ENCODE measurements at places on chromosomes 3 and 15.

DNA sequence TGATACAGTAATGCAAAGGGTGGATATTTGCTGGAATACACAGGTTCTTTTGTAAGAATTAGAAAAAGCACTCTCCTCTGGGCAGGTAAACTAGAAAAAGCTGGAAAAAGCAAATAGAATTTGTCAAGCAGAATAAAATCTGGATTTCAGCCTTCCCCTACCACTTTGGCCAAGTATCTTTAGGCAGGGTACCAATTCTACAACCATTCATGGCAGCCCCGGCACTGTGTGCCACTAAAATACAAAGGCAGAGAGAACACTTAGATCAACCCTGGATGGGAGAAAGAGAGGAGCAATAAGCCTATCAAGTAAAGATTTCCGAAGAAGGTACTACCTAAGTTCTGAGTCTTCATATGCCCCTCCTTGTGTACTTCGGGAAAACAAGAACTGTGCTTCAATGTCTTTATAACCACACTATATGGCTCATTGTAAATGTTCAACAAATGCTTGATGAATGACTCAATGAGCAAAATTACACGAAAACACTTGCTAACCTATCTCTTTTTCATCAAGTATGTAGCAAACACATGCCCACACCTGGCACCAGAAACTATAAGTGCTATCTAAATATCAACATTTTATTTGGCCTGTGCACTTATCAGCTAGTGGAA lies 20.8 kb downstream of the STAG1 start:
- no peak for DNase-seq

GRCh38 chr3:77605865-77606264 lies 566.0 kb downstream of the ROBO2 start:
- DNase-seq: no peak

DNA sequence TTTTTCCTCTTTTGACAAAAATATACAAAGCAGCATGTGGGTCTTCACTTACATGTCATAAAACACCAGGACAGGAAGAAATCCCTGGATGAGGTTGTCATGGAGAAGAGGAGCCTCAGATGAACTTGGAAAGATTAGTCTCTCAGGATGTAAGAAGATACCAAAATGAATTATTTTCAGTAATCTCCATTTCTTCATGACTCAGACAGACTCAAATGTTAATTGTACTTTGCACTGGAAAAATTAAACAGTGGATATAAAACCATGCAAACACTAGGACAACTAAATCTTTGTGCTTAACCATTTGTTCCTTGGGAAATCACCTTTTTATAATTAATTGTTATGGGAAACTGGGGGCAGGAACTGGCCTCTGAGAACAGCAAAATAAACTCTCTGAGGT lies 237.0 kb downstream of the CD47 start:
- DNase-seq: no peak

DNA sequence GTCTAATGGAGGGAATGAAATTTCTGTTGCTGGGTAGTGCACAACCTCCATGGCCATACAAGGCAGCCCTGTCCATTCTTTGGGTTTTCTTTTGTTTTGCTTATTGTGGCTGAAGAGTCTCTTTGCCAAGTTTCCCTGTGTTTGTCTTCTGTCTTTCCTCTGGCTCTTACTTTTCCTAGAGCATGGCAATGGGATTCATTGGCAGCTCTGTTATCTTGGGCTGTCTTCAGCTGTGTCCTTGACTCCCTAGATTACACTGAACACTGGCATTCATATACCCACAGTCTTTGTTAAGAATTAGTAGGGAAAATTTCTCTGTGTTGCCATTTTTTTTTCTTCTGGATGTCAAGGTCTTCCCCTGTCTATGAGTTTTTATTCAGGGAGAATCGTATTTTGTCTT lies 16.1 kb upstream of the DCBLD2 start:
- no peak for DNase-seq

- DNase-seq: no peak
These were observed 132.9 kb upstream of the LPP start for GRCh38 chr3:188021041-188021440.

DNA sequence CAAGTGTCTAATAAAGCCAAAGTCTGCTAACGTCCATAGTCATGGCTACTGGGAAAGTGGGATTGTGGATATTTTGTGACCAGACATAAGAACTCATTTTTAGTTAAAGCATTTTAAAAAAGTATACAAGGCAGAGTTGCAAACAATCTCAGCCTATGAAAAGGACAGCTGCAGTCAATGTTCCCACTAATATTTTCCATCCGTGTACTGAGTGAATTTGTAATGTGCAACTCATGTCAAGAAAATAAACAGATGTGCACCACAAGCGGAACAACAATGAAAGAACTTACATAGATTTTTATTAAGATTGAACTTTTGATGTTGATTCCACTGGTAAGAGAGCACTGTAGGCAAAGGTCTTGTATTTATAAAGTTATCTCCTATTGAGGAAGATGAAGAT lies 231.3 kb upstream of the SEMA6D start:
- DNase-seq: no peak

DNA sequence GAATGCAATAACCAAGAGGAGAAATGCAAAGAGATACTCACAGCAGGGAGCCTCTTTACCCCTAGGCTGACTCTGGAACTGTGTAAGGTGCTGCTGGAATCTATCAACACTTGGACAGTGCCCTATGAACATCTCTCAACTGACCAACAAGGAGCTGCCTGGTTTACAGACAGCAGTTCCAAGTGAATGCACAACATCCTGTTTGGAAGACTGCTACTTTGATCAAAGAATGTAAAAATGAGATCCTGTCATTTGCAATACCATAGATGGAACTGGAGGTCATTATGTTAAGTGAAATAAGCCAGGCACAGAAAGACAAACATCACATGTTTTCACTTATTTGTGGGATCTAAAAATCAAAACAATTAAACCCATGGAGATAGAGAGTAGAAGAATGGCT lies 136.3 kb downstream of the IMPG2 start:
- no peak for DNase-seq

DNA sequence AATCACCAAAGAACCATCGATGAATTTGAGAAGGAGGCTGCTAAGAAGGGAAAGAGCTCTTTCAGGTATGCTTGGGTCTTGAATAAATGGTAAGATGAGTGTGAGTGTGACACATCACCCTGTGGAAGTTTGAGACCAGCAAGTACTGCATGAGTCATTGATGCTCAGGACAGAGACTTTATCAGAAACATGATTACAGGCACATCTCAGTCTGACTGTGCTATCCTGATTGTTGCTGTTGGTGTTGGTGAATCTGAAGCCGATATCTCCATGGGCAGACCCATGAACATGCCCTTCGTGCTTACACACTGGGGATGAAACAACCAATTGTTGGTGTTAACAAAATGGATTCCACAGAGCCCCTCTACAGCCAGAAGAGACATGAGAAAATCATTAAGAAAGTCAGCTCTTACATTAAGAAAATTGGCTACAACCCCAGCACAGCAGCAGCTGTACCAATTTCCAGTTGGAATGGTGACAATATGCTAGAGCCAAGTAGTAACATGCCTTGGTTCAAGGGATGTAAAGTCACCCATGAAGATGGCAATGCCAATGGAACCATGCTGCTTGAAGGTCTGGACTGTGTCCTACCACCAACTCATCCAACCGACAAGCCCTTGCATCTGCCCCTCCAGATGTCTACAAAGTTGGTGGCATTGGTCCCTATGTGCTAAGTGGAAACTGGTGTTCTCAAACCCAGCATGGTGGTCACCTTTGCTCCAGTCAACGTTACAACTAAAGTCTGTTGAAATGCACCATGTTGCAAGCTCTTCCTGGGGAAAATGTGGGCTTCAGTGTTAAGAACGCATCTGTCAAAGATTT lies 20.5 kb downstream of the TM4SF4 start:
- no peak for DNase-seq

- DNase-seq: no peak
These were observed 990.9 kb downstream of the PLOD2 start for GRCh38 chr3:145170121-145170520.

DNA sequence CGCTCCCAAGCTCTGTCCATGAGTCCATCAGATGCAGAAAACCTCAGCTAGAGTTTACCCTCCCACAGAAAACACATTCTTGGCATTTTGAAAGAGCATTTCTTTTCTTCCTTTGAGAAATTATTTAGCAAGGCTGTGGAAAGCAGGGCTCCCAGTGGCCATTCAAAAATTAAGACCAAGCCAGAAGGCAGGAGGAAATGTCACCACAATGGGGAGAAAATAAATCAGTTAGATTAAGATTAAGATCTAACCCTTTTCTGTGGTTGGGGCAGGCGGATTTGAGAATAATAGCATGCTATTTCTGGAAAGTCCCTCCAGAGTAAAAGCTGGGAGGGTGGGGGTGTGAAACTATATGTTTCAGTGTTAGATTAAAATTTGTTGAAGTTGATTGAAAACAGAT lies 20.2 kb downstream of the LRIG1 start:
- no peak for DNase-seq

DNA sequence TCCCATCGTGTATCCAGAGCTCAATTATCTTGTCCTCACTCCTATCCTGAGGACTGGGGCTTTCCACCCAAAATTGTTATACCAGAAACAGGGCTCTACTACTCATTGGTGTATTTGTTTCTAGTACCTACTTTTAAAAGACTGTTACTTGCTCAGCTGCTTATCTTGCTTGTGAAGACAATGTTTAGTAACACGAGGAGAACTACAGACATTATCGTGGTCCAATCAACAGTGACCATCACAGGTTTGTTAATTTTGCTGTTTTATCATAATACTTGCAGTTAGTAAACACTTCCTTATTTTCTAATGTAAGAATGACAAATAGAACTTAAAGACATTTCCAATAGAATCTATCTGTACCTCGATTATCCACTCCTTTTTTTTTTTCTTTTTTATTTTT lies 13.5 kb downstream of the LRCH3 start:
- no peak for DNase-seq

DNA sequence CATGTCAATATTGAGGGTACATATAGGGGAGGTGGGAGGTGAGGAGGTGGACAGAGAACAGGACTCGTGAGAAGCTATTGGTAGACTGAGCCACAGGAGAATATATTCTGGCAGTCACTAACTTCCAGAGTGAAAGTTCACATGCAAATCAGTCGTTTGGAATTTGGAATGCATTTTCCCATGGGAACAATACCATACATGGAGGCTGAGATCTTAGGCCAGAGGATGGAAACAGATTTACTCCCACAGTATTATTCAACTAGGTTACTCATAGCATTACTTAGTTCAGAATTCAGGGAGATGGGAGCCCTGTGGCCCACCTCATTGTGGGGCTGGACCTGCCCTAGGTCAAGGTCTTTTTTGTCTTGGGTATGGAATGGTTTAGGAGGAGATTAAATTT lies 36.4 kb upstream of the ABHD2 start:
- DNase-seq: no peak

GRCh38 chr3:48436855-48437254 lies 3.1 kb downstream of the CCDC51 start:
- no peak for DNase-seq

- DNase-seq: no peak
These were observed 45.1 kb downstream of the PTPN23 start for GRCh38 chr3:47425959-47426358.

DNA sequence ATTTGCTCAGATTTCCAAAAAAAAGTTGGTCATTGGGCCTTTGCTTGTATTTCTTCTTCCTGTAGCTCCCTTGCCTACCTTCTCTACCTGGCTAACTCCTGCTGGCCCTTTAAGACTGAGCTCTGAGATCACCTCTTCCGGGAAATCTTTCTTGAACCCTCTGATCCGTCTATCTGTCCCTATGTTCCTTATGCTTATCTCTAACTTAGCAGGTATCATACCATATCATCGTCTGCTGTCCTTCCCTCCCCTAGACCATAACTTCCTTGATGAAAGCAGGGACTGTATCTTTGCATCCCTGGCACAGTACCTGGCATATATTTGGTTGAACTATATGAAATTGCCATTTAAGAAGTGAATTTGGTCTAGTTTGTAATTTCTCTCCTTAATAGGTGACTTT lies 42.3 kb downstream of the PDE8A start:
- DNase-seq: no peak

- DNase-seq: no peak
These were observed 12.5 kb upstream of the CAMKV start for GRCh38 chr3:49882166-49882565.

GRCh38 chr3:68436619-68437401 lies 495.5 kb downstream of the TAFA4 start:
- DNase-seq: no peak

DNA sequence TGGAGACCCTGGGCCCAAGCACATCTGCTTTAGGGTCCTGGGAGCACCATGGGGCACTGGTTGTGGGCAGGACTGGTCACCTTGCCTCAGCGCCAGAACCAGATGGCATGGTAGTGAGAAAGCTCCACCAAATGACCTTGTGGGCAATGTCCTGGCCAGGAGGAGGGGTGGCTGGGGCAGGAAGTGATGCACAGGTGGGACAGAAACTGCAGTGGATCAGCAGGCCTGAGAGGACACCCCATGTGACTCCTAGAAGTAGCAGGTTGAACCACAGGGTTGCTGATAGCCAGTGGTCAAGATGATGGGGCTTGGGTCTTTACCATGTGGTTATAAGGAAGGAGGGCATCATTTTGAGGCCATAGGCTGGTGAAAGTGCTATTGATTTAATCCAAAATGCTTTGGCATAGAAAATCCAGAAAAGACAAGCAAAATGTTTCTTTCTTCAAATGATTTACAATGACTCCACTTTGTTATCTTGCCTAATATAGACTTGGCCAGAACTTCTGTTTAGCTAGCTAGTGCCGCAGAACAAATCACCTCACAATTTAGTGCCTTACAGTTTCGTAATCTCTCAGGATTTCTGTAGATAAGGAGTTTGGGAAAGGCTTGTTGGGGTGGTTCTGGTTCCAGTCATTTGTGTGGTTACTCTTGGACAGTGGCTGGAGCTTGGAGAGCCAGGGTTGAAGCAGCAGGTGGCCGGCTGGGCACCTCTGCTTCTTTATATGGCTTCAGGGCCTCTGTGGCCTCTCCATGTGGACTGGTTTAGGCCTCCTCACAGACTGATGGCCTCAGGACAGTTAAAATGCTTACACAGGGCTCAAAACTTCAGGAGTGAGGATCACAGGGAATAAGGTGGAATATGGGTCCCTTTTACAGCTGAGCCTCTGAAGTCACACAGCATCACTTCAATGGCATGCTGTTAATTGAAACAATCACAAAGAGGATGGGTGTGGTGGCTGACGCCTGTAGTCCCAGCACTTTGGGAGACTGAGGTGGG lies 27.5 kb downstream of the TMEM158 start:
- DNase-seq: no peak

DNA sequence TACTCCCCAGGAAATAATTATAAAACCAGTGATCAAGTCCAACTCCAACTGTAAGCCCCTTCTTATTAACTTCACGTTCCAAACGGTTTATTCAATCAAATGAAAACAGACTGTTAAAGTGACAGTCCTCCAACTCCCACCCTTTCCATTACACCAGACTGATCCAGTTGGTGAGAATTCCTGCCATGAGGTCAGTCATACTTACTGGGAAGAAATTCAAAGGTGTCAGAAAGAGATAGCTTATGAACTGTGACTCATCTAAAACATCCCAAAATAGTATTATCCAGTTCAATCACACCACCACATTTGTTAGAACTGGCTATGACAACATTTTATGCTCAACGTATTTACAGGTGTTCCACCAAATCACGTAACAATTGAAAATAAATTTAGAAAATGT lies 19.5 kb downstream of the SMARCC1 start:
- no peak for DNase-seq

- DNase-seq: no peak
These were observed 190.7 kb upstream of the UBE2E1 start for GRCh38 chr3:23615068-23615467.

Measured in stimulated activated CD8-positive, alpha-beta memory T cell treated with anti-CD3 and anti-CD28 coated beads, Interleukin-4, amount 100 ng/mL, for 4 hours (primary cell).